ENCODE measurements at places on chromosomes 4 and X. TPM values are rescaled to one million over a fixed set of nuclear protein-coding genes. Genes with fewer than 3 reads are reported as not detected.

- no peaks in the 10 kb centered on the region for H3K36me3 ChIP-seq
- no peak overlapping the region for H3K4me3 ChIP-seq
- no peaks in the 10 kb centered on the region for H3K27me3 ChIP-seq
- no peak overlapping the region for H3K27ac ChIP-seq
- no peaks in the 10 kb centered on the region for H3K4me1 ChIP-seq
- DNase-seq: no peak
Measured at GRCh38 chrX:23312136-23312535, 22.5 kb upstream of the PTCHD1 start.

DUSP21 gene
- not detected for total RNA-seq

- DNase-seq: no peak
- no peak overlapping the region for H3K4me3 ChIP-seq
- no peaks in the 10 kb centered on the region for H3K4me1 ChIP-seq
- H3K27ac ChIP-seq: no peak overlapping the region
- H3K27me3 ChIP-seq: no peaks in the 10 kb centered on the region
Measured at GRCh38 chr4:48329976-48330375, 11.4 kb upstream of the SLAIN2 start.

MAMLD1 gene
- total RNA-seq: 1.6 TPM

DNA sequence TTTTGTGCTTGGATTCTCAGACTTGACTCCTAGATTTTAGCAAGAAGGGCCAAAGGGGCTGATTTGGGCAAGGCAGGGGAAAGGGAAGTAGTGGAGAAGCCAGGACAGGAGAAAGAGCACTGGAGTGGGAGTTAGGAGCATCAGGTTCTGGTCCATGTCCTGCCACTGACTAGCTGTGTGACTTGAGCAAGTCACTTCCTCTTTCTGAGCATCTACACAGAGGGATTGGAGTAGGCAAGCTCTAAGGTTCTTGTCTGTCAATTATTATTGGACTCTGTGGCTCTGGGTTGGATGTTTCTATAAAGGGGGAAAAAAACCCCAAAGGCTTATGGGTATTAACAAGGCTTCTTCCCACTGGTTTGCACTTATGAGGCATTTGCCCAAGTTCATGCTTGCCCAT lies 24.4 kb downstream of the PLAC1 start:
- H3K36me3 ChIP-seq: no peaks in the 10 kb centered on the region
- H3K27ac ChIP-seq: no peak overlapping the region
- no peaks in the 10 kb centered on the region for H3K4me1 ChIP-seq
- no peak overlapping the region for H3K4me3 ChIP-seq

GRCh38 chr4:1714303-1715001 lies 2.3 kb upstream of the SLBP start:
- peaks cover 9% of the 10 kb centered on the region for H3K36me3 ChIP-seq
- no peaks in the 10 kb centered on the region for H3K27me3 ChIP-seq
- no peak overlapping the region for H3K4me3 ChIP-seq
- DNase-seq: no peak
- peak overlapping the region; percentile 97 for H3K27ac ChIP-seq

DNA sequence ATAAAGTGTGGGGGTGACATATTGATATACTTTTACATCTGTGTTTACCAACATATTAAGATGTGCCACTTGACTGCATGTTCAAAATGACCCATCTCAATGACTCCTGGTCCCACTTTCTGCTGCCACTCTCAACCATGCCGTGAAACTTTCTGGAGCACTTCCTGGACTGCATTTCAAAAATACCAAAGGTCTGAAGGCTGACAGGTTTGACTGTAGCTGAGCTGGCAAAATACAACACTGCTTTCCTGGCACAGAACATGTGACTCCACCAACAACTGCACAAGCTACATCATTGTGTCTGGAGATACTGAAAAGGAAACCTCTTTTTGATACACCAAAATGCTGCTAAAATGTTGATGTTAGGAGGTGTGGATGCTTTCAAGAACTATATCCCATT lies 184.8 kb downstream of the UNC5C start:
- H3K27ac ChIP-seq: no peak overlapping the region
- DNase-seq: no peak
- H3K4me3 ChIP-seq: no peak overlapping the region
- no peaks in the 10 kb centered on the region for H3K4me1 ChIP-seq

DNA sequence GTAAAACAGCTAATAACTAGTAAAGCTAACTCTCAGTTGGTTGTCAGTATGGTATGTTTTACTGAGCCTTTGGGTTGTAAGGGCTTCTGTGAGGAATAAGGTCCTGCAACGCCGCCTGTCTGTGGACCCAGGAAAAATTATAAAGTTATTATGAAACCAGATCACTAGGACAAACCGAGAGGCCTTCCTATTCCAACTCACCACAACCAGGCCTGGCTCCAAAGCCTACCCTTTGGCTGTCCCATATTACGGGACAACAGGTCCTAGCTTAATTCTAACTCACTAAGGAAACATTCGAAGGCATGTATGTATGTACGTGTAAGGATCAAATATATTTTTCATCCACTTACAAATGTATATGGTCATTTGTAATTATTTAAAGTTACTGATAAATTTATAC lies 1.4 kb downstream of the ANKRD17 start:
- peak overlapping the region; percentile 94 for H3K27ac ChIP-seq
- no peaks in the 10 kb centered on the region for H3K27me3 ChIP-seq
- H3K36me3 ChIP-seq: no peaks in the 10 kb centered on the region
- H3K4me1 ChIP-seq: no peaks in the 10 kb centered on the region

GRCh38 chrX:69987691-69988090 lies 62.0 kb downstream of the AWAT2 start:
- no peak overlapping the region for H3K27ac ChIP-seq
- no peaks in the 10 kb centered on the region for H3K27me3 ChIP-seq
- H3K36me3 ChIP-seq: no peaks in the 10 kb centered on the region
- DNase-seq: no peak
- H3K4me3 ChIP-seq: no peak overlapping the region
- no peaks in the 10 kb centered on the region for H3K4me1 ChIP-seq

BEND2 gene
- total RNA-seq: not detected

GRCh38 chr4:126223784-126224407 lies 909.1 kb downstream of the FAT4 start:
- no peaks in the 10 kb centered on the region for H3K4me1 ChIP-seq
- H3K27me3 ChIP-seq: no peaks in the 10 kb centered on the region

CDKL5 gene
- 5.3 TPM for total RNA-seq

CLDN34 gene
- total RNA-seq: not detected

- H3K4me1 ChIP-seq: no peaks in the 10 kb centered on the region
- no peaks in the 10 kb centered on the region for H3K27me3 ChIP-seq
- DNase-seq: no peak
- no peak overlapping the region for H3K4me3 ChIP-seq
Measured at GRCh38 chrX:139881130-139881529, 51.7 kb downstream of the ATP11C start.

GRCh38 chr4:40934676-40935075 lies 184.9 kb downstream of the NSUN7 start:
- H3K27me3 ChIP-seq: no peaks in the 10 kb centered on the region
- DNase-seq: no peak
- H3K27ac ChIP-seq: no peak overlapping the region
- peaks cover 10% of the 10 kb centered on the region for H3K36me3 ChIP-seq

AADAT gene
- 4.3 TPM for total RNA-seq

DNA sequence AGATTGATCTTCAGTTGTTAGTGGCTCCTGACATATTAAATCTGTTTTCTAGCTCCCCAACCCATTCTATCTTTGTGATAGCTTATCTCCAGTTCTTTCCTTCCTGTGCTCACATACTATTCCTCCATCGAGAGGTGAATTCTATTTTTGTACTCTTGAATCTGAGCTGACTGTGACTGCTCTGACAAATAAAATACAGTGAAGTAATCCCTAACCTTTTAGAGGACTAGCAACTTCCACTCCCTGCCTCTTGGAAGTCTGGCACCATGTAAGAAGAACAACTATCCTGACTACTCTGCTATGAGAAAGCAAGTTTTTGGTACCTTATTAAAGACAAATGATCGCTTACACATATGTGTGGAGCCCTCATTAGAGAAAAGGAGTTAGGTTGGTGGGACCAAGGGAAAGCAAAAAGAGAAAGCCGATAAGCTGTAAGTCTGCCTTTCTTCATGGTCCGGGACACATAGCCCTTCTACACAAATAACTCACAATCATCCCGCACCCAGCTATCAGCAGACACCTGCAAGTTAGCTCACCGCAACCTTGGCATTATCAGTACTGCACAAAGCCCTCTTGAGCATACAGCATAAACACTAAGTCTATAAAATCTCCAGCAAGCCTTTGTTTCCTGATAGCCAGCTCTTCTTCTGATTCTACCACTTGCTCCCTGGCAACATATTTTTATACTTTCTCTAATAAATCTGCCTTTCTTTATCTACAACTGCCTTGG lies 13.5 kb upstream of the PPM1K start:
- no peak overlapping the region for H3K27ac ChIP-seq
- no peaks in the 10 kb centered on the region for H3K4me1 ChIP-seq
- no peak overlapping the region for H3K4me3 ChIP-seq

GRCh38 chr4:77151241-77151640 lies 5.8 kb upstream of the CCNG2 start:
- H3K27me3 ChIP-seq: no peaks in the 10 kb centered on the region
- H3K36me3 ChIP-seq: no peaks in the 10 kb centered on the region
- H3K4me1 ChIP-seq: peaks cover 8% of the 10 kb centered on the region
- no peak for DNase-seq
- H3K4me3 ChIP-seq: no peak overlapping the region

GRCh38 chr4:112379306-112379705 lies 82.1 kb downstream of the ALPK1 start:
- no peaks in the 10 kb centered on the region for H3K36me3 ChIP-seq
- H3K27me3 ChIP-seq: no peaks in the 10 kb centered on the region
- no peaks in the 10 kb centered on the region for H3K4me1 ChIP-seq

- peaks cover 22% of the 10 kb centered on the region for H3K4me1 ChIP-seq
- H3K4me3 ChIP-seq: no peak overlapping the region
- DNase-seq: no peak
- H3K36me3 ChIP-seq: no peaks in the 10 kb centered on the region
Measured at GRCh38 chr4:147678796-147679549, 5.0 kb downstream of the PRMT9 start.

DNA sequence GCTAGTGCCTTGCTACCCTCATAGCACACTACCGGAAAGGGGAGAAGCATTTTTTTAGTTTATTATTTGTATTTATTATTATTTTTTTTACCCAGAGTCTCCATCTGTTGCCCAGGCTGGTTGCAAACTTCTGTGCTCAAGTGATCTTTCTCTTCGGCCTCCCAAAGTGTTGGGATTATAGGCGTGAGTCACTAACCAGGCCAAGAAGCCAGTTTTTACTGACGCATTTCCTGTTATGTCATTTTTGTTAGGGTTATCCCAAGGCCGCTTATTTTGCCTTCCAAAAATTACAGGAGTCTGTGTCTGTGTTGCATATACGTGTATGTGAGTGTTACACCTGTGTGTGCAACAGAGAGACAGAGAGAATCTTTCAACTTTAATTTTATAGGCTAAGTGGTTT lies 404.5 kb downstream of the GBA3 start:
- H3K27me3 ChIP-seq: no peaks in the 10 kb centered on the region
- H3K27ac ChIP-seq: no peak overlapping the region
- DNase-seq: no peak
- no peaks in the 10 kb centered on the region for H3K4me1 ChIP-seq
- H3K4me3 ChIP-seq: no peak overlapping the region

- H3K4me3 ChIP-seq: no peak overlapping the region
- no peak overlapping the region for H3K27ac ChIP-seq
- no peaks in the 10 kb centered on the region for H3K27me3 ChIP-seq
- H3K4me1 ChIP-seq: no peaks in the 10 kb centered on the region
Measured at GRCh38 chr4:54322818-54323417, 93.8 kb downstream of the PDGFRA start.

DNA sequence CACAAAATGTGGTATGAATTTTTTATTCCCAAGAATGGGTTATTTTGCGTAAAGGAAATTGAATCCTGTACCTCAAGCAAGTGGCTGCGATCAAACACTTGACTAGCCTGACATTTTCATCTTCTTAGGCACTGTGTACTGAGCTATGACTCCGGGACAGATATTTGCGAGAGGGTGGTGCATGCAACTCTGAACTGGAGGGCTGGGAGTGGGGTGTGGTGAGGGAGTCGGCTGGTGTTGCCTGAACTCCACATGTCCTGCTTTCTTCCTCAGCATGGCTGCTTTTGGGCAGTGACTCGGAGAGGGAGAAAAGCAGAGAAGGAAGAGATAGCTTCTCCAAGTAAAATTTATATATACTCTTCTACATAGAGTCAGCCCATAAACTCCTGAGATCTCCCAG lies 68.5 kb upstream of the GATB start:
- no peak overlapping the region for H3K4me3 ChIP-seq
- no peaks in the 10 kb centered on the region for H3K4me1 ChIP-seq
- no peak overlapping the region for H3K27ac ChIP-seq
- H3K36me3 ChIP-seq: no peaks in the 10 kb centered on the region
- DNase-seq: no peak
- no peaks in the 10 kb centered on the region for H3K27me3 ChIP-seq

DNA sequence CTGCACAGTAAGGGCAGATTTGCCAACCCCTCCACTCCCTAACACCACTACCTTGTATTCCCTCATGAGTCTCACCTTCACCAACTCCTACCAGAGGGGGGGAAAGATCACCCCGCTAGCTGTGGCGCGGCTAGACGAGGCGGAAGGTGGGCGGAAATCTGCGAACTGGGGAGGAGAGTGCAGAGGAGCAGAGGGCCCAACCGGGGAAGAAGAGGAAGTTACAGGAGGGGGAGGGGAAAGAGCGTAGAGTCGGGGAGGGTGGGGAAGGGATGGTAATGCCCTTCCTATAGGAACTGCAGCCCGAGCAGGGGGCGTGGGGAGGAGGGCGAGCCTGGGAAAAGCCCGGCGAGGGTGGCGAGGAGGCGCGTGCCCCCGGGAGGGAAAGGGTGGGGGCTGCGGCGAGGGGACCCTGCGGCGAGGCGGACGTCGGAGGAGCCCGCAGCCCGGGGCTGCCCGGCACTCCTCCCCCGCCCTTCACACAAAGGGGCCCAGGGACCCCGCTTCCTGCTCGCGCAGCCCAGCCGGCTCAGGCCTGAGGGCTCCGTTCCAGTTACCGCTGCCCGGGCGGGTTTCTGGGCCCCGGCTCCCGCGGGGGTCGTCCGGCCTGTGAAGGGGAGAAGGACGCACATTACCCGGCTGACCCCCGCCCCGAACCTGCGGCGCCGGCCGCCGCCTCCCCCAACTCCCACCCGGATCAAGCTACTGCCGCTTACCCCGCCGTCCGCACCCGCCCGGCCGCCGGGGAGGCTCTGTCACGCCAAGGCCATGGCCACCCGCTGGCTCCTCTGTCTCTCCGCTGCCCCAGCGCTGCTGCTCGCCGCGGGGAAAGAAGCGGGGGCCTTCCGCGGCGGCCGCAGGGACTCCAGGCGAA lies 1.8 kb downstream of the RAP2C start:
- peak overlapping the region; percentile 70 for H3K4me3 ChIP-seq
- H3K27ac ChIP-seq: peak overlapping the region; percentile 94
- no peaks in the 10 kb centered on the region for H3K36me3 ChIP-seq

- H3K4me3 ChIP-seq: no peak overlapping the region
- no peak overlapping the region for H3K27ac ChIP-seq
- no peaks in the 10 kb centered on the region for H3K4me1 ChIP-seq
- DNase-seq: no peak
Measured at GRCh38 chr4:41391271-41391670, 134.5 kb downstream of the UCHL1 start.

Data from sigmoid colon (tissue), 7 donors.